Inflammatory macrophage treated with lipopolysaccharide for 4 hours (primary cell): ENCODE measurements at places on chromosomes 11 and 22.

- DNase-seq = no peak
These were observed 28.4 kb upstream of the KCNQ1OT1 start for GRCh38 chr11:2728128-2728662.

- DNase-seq = peak; percentile 32
These were observed 46.2 kb downstream of the BLID start for GRCh38 chr11:122069707-122070360.

GRCh38 chr22:41833369-41834004 is 582 bp downstream of the SREBF2 start:
- DNase-seq = peak; percentile 26

- no peak for DNase-seq
These were observed 235.4 kb downstream of the KIRREL3 start for GRCh38 chr11:126765196-126765595.

DNA sequence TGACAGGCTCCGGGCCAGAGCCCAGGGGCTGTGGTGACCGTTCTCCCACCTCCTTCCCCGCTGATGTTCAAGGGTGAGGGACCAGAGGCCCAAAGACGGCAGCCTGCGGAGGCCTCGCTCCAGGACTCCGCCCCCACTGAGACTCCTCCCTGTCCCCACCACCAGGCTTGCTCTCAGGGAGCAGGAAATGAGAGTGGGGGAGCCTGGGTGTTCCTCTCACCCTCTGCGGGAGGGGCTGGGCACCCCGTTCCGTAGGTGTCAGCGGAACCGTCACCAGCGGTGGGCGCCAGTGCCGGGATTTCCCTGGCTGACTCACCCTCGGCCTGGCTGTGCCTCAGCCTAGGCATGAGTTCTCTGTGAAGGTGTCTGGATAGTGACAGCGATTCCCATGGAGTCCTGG is 15.7 kb downstream of the DAGLA start:
- DNase-seq = peak; percentile 98

- peak; percentile 75 for DNase-seq
These were observed 21.5 kb downstream of the ETS1 start for GRCh38 chr11:128565881-128566280.

GRCh38 chr11:45162916-45163879 is 16.8 kb downstream of the PRDM11 start:
- DNase-seq = no peak

- peak; percentile 72 for DNase-seq
These were observed 15.2 kb upstream of the CDC42EP1 start for GRCh38 chr22:37544955-37545702.

GRCh38 chr11:35144806-35145205 is 5.8 kb downstream of the CD44 start:
- DNase-seq = peak; percentile 44

DNA sequence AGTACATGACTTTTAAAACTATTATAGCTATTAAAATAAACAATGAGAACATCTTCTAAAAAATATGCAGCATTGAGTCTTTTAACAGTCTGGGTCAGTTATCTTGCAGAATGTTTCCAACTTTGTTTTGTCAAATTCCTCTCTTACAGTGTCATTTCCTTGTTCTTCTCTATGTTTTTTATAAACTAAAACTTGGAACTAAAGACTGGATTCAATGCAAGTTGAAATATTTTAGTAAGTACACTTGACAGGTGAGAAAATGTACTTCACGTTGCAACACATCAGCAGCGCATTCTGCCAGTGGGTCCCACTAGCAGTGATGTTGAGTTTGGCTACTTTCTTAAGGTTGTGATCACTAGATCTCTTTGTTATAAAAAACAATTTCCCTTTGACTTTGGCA is 1407.6 kb upstream of the RAG2 start:
- no peak for DNase-seq

DNA sequence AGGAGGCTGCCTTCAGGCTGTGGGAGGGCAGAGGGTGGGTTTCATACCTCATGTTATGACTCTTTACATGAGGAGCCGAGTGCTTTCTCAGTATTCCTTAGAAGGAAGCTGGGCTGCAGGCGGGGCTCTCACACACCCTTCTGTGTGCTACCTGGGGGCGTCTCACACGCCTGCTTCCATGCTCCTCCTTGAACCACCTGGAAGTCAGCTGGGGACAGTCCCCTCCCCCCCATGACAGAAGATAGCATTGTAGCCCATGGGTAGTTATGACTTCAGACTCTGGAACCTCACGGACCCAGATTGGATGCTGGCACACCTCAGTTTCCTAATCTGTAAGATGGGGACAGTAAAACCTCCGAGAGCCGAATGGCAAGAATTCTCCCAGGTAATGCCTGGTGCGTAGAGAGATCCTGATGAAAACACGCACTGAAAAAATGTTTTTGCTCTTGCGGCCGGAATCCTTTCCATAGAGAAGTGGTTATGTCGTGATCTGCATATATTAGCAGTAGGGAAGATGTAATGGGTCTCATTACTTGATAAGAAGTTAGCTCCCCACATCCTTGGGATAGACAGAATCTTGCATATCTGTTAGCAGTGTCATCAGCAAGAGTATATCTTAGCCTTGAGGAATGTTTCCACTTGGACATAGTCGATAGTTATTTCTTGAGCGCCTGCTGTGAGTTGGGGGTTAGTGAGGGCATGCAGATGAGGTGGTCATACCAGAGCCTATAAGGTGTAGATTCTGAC is 4.9 kb downstream of the DAGLA start:
- no peak for DNase-seq
